Bronchial epithelial cell (primary cell): ENCODE measurements at places on chromosomes 4 and X.

DNA sequence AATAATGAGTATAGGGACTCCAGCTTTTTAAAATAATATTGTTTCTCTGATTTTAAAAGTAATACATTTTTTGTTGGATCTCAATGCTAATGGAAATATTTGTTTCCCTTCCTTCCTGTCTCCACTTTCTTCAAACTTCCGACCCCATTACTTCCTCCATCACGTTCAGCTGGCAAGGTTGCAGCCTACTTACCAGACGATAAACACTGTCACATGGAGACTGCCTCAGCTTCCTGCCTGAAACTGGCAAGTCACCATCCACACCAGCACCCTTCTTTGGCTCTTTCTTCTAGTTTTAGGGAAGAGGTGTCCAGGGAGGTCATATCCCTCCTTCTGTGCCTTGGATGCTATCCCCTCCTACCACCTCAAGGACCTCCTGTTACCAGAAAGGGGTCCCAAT lies 3.4 kb upstream of the INTU start:
- no peak for DNase-seq

DNA sequence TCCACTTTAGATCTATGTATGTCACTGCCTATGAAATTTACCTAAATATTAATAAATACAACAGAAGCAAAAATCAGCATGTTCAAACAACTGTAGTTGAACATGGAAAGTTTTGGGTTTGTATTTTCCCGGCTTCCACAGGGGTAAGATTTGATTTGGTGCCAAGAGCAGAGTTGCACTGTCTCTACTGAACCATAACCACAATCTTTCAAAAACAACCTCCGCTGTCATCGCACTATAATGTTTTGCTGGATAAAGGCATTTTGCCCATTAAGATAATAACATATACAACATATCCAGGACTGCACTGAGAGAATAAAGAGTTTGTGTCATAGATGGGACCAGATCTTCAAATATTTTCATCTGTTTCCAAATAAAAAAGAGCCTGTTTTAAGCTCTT lies 94.9 kb downstream of the TENM3 start:
- no peak for DNase-seq

GRCh38 chr4:7852568-7853185 lies 87.0 kb downstream of the AFAP1 start:
- DNase-seq, result peak; percentile 75

DNA sequence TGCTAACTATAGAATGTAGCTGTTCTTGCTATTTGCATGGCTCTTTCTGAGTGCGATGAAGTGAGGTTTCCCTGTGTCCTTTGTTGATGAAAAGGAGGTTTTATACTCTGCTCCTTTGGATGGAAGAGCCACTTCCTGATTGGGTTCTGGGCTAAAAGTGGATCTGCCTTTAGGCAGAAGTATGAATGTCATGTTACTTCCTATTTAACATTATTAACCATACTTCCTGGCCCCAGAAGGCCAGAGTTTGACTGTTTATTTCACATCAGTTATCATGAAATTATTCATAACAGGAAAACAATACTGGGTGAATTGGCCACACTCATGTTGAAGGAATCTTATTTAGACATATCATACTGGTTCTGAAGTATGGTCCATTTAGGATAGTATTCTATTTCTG lies 386.2 kb downstream of the PCDH7 start:
- no peak for DNase-seq

DNA sequence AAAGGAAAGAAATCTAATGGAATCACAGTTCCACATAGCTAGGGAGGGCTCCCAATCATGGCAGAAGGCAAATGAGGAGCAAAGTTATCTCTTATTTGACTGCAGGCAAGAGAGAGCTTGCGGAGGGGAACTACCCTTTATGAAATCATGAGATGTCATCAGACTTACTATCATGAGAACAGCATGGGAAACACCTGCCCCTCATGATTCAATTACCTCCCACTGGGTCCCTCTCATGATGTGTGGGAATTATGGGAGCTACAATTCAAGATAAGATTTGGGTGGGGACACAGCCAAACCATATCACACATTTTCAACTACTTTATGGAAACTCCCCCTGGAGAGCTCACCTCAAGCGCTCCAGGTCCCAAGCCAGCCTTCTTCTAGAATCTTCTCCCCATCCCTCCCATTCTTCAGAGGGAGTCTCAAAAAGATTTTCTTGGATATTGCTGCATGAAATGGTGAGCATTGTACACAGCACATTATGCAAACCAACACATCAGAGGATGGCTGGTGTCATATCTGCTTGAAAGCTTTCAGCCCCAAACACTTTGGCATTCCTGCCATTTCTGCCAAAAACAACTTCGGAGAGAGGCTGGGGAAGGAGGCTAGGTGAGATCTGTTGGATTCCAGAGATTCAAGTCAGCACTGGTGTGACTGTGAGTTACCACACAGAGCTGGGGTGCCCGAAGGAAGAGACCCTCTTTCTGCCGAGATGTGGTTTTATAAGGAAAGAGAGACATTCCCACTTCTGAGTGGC lies 6.9 kb downstream of the FGFBP1 start:
- no peak for DNase-seq

DNA sequence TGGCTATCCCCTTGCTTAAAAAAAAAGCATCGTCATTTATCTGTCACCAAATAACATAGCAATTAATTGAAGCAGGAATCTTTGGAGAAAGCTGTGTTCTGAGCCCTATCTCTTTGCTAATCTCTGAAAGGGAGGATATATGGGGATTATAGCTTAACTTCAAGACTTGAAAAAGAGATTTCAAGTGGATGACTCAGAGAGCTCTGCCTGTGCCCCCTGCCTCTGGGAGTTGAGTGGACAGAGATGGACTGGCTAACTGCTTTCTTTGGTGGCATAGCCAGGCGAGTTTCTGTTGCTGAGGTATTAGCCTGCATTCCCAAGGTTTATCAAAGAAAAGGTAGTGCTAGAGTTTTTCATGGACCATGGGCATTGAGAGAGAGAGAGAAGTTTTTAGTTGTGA lies 91.6 kb downstream of the DDIT4L start:
- no peak for DNase-seq

- DNase-seq, result peak; percentile 34
These were observed 141.8 kb upstream of the MSX1 start for GRCh38 chr4:4717692-4718091.

DNA sequence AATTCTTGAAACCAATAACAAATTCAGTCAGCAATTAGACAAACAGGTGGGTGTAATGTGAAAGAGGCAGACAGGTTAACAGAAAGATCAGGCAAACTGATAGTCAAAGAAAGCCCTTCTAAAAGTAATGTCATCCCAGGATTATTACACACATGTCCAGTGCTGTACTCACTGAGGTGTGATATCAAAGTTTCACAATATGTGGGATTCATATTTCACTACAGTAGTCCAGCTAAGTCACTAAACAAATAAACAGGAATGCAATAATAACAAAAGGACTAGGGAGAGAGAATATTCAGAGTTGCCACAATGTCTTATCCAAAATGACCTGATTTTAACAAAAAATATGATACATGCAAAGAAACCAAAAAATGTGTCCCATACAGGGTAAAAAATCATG lies 787.5 kb downstream of the FSTL5 start:
- DNase-seq, result peak; percentile 71

GRCh38 chr4:18932730-18933339 lies 911.3 kb upstream of the LCORL start:
- no peak for DNase-seq

GRCh38 chrX:153968754-153969124 lies 2.9 kb downstream of the HCFC1 start:
- DNase-seq, result no peak

DNA sequence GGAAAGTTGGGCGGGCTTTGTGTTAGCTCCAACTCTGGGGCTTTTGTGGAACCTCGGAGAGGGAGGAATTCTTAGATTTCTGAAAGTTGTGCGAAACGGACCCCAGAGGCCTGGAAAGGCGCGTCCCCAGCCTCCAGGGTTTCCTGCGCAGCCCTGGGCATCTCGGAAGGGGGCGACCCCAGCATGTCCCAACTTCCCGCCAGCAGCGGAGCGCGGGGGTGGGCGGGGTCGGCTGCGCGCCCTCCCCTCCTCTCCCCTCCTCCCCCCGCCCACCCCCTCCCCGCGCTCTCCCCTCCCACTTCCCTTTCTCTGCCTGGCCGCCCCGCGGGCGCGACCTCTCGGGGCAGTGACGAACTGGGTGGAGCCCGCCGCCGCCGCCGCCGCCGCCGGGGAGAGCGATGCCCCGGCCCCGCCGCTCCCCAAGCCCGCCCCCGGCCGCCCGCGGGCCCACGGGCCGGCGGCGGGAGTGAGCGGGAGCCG lies 16.8 kb downstream of the PTTG2 start:
- no peak for DNase-seq

GRCh38 chrX:102652031-102652688 lies 877 bp downstream of the GPRASP1 start:
- DNase-seq, result peak; percentile 17

DNA sequence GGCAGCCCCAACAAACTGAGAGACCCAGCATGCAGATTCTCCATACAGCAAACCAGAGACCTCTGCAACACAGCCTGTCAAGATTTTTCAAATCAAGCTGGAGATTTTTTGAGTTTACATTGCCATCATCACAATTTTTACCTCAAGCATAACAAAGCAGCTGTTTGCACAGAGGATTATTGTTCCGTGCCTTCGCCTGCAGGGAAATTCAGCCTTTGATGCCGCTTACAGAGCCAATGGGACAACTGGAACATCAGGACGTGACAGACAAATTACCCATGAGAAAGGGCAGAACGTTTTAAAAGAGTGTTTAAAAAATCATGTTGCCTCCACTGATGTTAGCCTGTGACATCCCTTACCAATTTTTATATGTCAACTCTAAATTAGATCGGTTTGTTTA lies 363.7 kb downstream of the FBXW7 start:
- no peak for DNase-seq

GRCh38 chr4:105808750-105809041 lies 86.6 kb upstream of the NPNT start:
- peak; percentile 46 for DNase-seq

DNA sequence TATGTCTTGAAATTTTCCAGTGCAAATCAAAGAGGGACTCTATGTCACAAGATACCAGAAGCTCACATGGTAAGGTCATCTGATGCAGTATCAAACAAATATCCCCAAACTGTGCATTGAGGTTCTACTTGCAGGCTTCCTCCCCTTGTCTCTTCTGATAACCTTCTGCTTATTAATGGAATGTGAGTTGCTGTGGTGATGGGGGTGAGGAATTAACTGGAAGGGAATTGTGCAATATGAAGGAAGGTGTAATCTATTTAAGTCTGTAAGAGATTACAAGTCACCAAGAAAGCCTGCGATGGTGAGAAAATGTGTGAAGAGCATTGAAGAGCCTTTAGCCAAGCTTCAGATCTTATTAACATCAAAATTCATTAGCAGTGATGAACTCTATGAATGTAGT lies 15.4 kb upstream of the MAGED1 start:
- DNase-seq, result no peak

- no peak for DNase-seq
These were observed 132.3 kb downstream of the SOWAHB start for GRCh38 chr4:76765473-76766183.

DNA sequence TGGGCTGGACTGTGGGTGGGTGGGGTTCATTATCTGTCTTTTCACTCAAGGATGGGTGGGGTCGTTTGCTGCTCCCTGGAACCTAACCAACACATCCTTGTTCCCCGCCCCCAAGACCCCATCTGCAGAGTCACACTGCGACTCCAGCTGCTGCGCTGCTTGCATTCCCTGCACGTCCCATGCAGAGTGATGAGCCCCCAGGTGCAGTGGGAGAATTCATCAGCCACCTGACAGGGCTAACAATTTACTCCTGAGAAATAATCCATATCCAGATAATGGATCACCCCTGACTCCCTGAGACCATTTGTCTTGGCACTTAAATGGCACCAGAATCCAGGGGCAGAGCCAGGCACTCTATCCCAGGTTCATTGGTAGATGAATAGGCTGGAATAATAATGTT lies 12.4 kb upstream of the ARHGAP36 start:
- DNase-seq, result no peak
